ENCODE measurements at places on chromosomes 6 and 20.

DNA sequence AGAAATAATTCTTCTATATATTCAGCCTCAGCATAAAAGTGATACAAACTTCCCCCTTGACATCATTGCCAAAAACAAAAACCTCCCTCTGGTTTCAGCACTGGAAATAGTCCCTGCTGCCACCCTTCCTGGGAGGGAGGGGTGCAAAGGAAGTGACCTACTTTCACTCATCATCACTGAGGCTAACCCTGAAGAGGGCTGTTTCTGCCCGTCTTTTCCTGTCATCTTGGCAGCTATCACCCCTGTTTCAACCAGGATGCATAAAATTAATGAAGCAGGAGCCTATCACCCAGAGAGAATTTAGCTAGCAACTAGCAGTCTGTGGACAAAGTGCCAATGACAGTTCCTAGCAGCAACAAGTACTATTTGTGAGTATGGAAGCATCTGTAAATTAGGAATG, 397.8 kb downstream of the LAMA2 start:
- no peak for DNase-seq

- DNase-seq, result no peak
These were observed 109.6 kb downstream of the MTHFD1L start for GRCh38 chr6:150975136-150975535.

- no peak for DNase-seq
These were observed 45.1 kb downstream of the FRK start for GRCh38 chr6:116015561-116015960.

DNA sequence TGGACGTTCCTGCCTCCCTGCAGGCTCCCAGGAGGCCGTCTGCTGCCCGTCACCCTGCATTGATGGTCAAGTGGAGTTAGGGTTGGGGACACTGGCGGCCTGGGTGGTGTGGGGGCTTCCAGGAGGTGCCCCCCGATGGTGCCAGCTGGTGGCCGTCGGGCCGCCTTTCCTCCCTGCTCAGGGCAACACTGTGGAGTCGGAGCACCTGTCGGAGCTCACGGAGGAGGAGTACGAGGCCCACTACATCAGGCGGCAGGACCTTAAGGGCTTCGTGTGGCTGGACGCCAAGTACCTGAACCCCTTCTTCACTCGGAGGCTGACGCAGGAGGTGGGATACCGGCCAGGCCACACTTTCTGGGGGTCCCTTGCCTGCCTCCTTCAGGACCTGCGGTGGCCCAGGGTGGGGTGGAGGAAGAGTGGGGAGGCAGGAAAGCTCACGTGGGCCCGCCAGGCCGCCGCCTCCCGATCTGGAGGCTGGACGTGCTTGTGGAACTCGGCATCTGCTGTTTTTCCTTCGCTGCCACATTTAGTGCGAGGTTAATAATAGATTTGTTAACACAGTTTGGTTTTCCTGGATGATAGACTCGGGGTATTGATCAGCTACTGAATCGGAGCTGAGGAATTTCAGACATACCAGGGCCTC, 28.6 kb downstream of the SPATA2 start:
- no peak for DNase-seq

GRCh38 chr6:153947808-153948447, 91.1 kb upstream of the OPRM1 start:
- DNase-seq, result peak; percentile 19

DNA sequence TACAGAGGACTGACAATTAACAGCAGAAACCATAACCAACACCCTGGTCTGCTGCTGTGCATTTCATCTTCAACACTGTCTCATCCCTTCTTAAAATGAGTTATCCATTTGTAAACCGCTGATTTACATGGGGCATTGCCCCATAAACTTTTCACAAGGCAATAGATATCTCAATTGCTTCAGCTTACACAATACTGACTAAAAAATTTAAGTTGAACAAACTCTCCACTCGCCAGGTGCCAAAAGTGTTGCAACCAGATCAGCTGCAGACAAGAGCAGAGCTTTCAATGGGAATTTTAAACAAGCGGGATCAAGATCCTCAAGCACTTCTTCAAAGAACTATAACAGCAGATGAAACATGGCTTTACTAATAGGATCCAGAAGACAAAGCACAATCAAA, 183.0 kb downstream of the TASP1 start:
- DNase-seq, result no peak

- no peak for DNase-seq
These were observed 60.9 kb upstream of the RBM24 start for GRCh38 chr6:17220040-17220910.

DNA sequence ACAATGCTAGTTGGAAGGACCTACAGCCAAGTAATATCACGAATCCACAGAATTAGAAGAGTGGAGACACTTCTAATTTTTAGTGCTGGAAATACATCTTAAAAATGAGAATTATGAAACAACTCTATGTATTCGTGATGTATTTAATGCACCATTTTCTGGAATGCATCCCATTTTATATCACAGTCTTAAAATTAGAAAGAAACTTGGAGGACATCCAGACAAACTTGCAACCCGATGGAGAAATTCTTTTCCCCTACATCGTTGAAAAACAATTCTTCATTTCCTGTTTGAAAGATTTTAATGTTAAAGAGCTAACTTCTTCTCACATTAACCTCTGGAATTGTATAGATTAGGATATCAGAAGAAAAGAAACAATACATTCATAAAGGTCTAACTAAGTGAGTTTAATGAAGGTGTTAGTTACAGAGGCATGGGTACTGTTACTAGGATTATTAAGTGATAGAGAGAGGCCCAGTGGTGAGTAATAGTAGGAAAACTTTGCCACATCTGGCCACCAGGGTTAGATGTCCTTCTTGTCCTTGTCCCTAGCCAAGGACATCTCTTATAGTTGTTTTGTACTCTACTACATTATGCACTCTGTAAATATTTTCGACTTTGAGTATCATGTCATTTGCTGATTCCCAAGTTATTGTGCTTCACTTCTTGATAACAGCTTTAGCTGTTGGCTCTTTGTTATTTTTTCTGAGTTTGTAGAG, 502.4 kb upstream of the PTCHD4 start:
- no peak for DNase-seq

DNA sequence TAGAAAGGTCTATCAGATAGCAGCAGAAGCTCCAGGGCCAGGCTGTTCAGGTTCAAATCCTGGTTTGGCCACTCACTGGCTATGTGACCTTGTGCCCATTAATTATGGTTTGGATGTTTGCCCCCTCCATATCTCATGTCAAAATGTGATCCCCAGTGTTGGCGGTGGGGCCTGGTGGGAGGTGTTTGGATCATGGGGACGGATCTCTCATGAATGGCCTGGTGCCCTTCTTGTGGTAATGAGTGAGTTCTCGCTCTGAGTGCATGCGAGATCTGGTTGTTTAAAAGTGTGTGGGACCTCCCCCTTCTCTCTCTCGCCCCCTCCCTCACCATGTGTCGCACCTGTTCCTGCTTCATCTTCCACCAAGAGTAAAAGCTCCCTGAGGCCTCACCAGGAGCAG, 240.9 kb downstream of the LRFN2 start:
- no peak for DNase-seq

DNA sequence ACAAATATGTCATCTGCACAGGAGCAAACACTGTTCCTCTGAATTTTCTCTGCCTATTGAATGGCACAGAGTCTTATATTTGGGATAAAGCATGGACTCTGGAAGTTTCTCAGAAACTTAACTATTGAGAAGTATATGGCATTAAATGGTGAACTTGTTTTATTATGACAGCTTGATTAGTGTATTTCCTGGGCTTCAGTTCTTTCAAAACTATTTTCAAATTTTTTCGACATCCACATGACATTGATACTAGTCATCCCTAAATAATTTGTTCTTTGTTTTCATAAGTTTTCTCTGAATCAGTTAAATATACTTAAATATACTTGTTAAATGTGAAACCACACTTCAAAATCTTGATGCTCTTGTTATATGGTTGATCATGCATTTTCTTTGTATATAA, 144.0 kb upstream of the TSHZ2 start:
- no peak for DNase-seq

DNA sequence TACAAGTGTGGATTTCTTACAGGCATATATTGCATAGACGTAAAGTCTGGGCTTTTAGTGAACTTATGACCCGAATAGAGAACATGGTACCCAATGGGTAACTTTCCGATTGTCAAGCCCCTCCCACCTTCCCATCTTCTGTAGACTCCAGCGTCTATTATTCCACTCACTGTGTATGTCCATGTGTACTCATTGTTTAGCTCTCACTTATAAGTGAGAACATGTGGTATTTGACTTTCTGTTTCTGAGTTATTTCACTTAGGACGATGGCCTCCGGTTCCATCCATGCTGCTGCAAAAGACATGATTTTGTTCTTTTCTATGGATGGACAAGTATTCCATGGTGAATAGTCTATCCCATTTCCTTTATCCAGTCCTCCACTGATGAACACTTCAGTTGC, 306.4 kb downstream of the CD83 start:
- no peak for DNase-seq

DNA sequence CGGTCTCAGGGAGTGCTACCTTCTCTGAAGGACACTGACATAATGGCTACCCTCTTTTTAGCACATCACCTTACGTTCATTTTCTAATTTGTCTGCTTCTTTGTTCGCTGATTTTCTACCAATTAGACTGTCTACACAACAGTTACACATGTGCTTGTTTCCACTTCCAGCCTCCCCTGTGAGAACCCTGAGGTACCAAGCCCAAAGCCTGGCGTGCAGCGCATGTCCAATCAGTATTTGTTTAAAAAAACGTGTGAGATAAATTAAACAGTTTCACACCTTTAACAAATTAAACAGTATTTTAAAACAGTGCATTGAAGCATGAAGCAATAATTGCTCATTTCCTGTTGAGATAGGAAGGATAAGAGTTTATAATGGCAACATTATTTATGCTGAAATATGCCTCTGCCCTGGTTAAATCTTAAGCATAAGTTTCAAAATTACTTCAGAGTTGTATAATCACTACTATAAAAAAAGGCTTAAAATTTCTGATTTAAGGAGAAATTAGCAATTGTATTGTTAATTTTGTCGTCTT, 88.9 kb downstream of the MAP3K5 start:
- no peak for DNase-seq

GRCh38 chr20:49052334-49052733, 6.2 kb downstream of the CSE1L start:
- no peak for DNase-seq
